ENCODE measurements at places on chromosomes 7 and 10. TPM values are rescaled to one million over a fixed set of nuclear protein-coding genes. Genes with fewer than 3 reads are reported as not detected.

Gene SEMA3C
- polyA plus RNA-seq = 118 TPM

Gene NAT16
- polyA plus RNA-seq = 0.11 TPM

GRCh38 chr10:113420733-113421675, 131.8 kb upstream of the HABP2 start:
- DNase-seq = no peak

GRCh38 chr10:21803374-21803773, 200.2 kb downstream of the DNAJC1 start:
- no peak for DNase-seq

- DNase-seq = no peak
These were observed 63.0 kb downstream of the VOPP1 start for GRCh38 chr7:55509322-55509721.

DNA sequence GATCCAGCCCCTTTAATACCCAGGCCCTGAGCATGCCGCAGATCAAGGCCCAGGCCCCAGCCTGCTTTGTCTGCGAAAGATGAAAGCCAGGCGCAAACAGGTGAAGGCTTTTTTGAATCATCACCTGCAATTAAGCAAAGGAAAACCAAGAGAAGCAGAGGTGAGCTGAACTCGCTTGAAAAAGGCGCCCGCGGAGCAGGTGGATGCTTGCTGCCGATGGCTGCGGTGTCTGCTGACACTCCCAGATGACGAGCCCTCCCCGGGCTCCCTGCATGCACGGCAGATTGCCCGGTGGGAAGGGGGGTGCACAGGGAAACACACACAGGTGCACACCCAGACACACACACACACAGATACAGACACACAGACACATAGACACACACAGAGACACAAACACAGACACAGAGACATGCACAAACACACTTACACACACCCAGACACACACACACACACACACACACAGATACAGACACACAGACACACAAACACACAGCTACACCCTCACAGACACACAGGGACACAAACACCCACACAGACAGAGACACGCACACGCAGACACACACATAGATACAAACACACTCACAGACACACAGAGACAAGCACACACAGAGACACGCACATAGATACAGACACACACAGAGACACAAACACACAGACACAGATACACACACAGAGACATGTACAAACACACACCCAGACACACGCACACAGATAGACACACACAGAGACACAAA, 142.6 kb upstream of the RNF32 start:
- no peak for DNase-seq

GRCh38 chr7:142787034-142787768, 16.4 kb downstream of the PRSS2 start:
- DNase-seq = no peak

DNA sequence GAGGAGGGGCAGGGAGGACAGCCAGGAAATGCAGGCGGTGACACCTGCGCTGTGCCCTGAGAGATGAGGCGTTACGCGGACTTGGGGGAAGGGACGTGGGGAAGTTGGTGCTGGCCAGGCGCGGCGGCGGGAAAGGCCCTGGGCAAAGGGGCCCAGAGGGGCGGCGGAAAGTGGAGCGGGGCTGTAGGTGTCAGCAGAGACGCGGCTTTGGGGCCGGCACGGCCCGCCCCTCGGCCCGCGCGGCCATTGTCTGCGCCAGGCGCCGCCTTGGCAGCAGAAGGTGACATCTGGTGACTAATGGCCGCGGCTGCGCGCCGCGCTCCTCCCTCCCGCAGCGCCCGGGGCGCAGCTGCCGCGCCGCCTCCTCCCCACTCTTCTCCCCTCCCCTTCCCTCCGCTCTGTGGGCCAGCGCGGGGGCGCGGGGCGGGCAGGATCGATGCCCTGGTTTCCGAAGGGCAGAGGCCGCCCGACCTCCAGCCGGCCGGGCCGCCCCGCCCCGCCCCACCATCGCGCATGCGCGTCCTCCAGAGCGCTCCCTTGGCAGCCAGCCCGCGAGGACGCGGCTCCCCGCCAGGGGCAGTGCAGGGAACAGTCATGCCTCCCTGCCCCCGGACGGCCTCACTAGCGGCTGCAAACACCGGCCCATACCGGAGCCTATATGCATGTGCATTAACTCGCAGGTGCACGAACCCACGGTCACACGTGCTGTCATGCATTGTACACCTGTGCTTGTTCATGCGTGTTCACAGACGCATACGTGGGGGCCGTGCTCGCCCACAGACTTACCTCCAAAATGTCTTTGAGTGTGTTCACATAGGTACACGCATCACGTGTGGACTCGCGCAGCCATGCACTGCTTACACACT, 269.6 kb downstream of the RPS24 start:
- peak; percentile 93 for DNase-seq

DNA sequence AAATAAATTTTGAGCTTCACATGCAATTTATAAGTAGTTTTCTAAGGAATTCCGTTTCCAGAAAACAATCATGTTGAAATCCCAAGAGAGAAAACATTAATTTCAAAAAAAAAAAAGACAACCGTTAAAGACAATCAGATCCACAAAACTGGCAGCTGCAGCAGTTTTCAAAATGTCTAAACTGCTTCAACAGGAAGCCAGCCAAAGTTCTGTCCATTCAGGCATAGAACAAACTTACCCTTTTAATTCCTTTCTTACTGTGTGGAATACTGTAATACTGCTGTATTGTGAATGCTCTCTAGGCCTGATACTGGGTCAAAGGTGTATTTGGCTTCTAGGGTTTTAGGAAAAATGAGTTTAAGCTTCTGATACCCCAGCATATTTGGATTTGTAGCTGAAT, 31.6 kb downstream of the HOXA1 start:
- peak; percentile 35 for DNase-seq

Data from left lung (tissue), 14 donors.